ENCODE measurements at places on chromosomes 1 and 21.

- DNase-seq, result no peak
Measured at GRCh38 chr1:14626869-14627607, 28.6 kb downstream of the KAZN start.

GRCh38 chr1:208068407-208068806 lies 157.5 kb upstream of the CD34 start:
- no peak for DNase-seq

- DNase-seq, result no peak
Measured at GRCh38 chr1:238476841-238477240, 586.1 kb upstream of the ZP4 start.

GRCh38 chr1:25090707-25091422 lies 141.4 kb downstream of the SYF2 start:
- no peak for DNase-seq

GRCh38 chr1:225406976-225407725 lies 20.7 kb downstream of the LBR start:
- no peak for DNase-seq

DNA sequence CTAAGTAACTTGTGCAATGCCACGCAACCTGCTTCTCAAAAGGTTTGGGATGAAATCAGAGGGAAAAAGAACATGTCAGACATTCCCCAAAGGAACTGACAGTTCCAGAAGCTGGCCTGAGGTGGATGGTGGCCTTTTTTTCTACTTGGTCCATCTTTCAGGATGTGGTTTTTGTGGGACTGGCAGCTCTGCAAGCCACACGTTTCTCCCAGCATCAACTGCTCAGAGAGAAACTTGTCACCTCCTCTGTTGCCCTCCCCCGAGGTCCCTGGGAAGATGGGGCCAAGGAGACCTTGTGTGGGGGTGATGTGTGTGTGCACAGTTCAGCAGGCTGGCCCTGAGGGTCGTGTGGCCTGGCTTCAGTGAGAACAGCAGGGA lies 2.5 kb upstream of the DHRS3 start:
- no peak for DNase-seq

DNA sequence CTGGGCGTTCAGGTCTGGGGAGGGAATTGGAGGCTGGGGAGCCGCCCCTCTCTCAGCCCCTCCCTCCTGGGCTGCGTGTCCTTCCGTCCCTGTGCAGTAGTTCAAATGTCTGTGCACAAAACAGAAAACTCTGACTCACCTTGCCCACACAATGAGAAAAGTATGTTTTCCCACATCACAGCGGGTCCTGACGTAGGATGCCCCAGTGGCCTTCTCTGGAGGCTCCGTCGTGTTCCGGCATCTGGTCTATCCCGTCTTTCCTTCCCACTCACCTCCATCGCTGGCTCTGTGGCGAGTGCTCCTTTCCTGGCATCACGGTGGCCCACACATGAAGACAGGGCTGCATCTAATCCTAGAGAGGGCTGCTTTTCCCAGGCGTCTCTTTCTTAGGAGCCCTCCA lies 224.0 kb downstream of the KAZN start:
- no peak for DNase-seq

GRCh38 chr1:183734543-183735036 lies 70.3 kb upstream of the RGL1 start:
- DNase-seq, result no peak

GRCh38 chr1:241972703-241973369 lies 15.3 kb downstream of the BECN2 start:
- no peak for DNase-seq

DNA sequence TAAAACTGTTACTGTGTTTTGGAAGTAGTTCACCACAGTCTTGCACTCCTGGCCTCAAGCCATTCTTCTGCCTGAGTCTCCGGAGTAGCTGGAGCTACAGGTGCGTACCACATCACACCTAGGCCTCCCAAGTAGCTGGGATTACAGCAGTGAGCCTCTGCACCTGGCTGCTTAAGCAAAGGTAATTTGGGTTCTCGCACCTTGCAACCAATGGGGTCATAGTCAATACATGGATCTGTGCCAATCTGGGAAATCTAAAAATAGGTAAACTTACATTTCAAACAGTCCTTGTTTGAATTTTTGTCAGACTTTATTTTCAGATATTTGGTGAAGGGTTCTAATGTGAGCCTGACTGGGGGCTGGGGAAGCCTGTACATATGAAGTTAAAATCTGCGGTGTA lies 466.5 kb downstream of the PCP4 start:
- DNase-seq, result no peak

- no peak for DNase-seq
Measured at GRCh38 chr21:45538381-45539045, 3.7 kb downstream of the SLC19A1 start.
